DND-41 (cell line): ENCODE measurements at places on chromosomes 7 and 10.

GRCh38 chr7:127080576-127080975, 172.2 kb downstream of the GRM8 start:
- H3K4me1 ChIP-seq = no peaks in the 10 kb centered on the region
- DNase-seq = no peak

- no peak overlapping the region for H3K4me3 ChIP-seq
- H3K27me3 ChIP-seq = no peaks in the 10 kb centered on the region
- H3K27ac ChIP-seq = no peak overlapping the region
- DNase-seq = no peak
- H3K4me1 ChIP-seq = no peaks in the 10 kb centered on the region
- no peaks in the 10 kb centered on the region for H3K36me3 ChIP-seq
These were observed 71.1 kb upstream of the INSYN2A start for GRCh38 chr10:127267442-127267841.

GRCh38 chr7:90495241-90495640, 25.8 kb downstream of the PTTG1IP2 start:
- H3K27me3 ChIP-seq = no peaks in the 10 kb centered on the region
- no peak overlapping the region for H3K4me3 ChIP-seq
- no peaks in the 10 kb centered on the region for H3K4me1 ChIP-seq
- no peak overlapping the region for H3K27ac ChIP-seq

DNA sequence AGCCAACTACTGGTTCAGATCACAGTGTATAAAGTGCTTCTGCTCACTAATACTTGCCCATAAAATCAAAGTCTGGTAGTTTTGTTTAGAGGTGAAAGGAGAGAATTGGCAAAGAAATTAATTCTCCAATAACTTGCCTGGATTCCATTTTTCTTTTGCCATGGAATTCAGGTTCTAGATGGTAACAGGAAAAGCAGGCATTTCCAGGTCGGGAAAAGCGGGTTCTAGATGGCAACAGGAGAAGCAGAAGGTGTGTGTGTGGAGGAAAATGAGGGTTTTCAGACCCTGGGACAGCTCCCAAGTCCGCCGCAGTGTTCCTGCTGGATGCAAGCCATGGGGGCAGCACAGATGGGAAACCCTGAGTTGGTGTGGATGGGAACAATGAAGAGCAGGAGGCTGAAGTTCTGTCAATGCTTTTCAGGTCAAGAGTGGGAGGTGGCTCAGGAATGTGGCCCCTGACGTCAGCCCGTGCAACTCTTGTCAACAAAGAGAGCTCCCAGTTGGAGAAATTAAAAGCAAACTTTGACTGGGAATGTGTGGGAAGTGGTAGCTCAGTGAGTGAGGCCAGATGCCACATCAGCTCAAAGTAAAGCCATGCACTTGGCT, 696.7 kb downstream of the LRMDA start:
- peaks cover 6% of the 10 kb centered on the region for H3K27me3 ChIP-seq
- H3K4me3 ChIP-seq = no peak overlapping the region
- no peak for DNase-seq
- H3K27ac ChIP-seq = no peak overlapping the region
- H3K36me3 ChIP-seq = no peaks in the 10 kb centered on the region

GRCh38 chr7:28455486-28455885, 43.2 kb downstream of the CREB5 start:
- H3K4me1 ChIP-seq = no peaks in the 10 kb centered on the region
- H3K27ac ChIP-seq = no peak overlapping the region
- H3K36me3 ChIP-seq = no peaks in the 10 kb centered on the region
- H3K27me3 ChIP-seq = peaks cover 14% of the 10 kb centered on the region

GRCh38 chr7:39847227-39847626, 102.8 kb upstream of the CDK13 start:
- H3K27ac ChIP-seq = no peak overlapping the region
- H3K4me3 ChIP-seq = no peak overlapping the region
- H3K36me3 ChIP-seq = no peaks in the 10 kb centered on the region
- no peak for DNase-seq
- no peaks in the 10 kb centered on the region for H3K4me1 ChIP-seq

- DNase-seq = no peak
- H3K36me3 ChIP-seq = no peaks in the 10 kb centered on the region; the same call in 1 of the 2 replicates
- H3K4me1 ChIP-seq = peaks cover 43% of the 10 kb centered on the region
- no peak overlapping the region for H3K4me3 ChIP-seq
These were observed 3.6 kb downstream of the R3HCC1L start for GRCh38 chr10:98138031-98138430.

DNA sequence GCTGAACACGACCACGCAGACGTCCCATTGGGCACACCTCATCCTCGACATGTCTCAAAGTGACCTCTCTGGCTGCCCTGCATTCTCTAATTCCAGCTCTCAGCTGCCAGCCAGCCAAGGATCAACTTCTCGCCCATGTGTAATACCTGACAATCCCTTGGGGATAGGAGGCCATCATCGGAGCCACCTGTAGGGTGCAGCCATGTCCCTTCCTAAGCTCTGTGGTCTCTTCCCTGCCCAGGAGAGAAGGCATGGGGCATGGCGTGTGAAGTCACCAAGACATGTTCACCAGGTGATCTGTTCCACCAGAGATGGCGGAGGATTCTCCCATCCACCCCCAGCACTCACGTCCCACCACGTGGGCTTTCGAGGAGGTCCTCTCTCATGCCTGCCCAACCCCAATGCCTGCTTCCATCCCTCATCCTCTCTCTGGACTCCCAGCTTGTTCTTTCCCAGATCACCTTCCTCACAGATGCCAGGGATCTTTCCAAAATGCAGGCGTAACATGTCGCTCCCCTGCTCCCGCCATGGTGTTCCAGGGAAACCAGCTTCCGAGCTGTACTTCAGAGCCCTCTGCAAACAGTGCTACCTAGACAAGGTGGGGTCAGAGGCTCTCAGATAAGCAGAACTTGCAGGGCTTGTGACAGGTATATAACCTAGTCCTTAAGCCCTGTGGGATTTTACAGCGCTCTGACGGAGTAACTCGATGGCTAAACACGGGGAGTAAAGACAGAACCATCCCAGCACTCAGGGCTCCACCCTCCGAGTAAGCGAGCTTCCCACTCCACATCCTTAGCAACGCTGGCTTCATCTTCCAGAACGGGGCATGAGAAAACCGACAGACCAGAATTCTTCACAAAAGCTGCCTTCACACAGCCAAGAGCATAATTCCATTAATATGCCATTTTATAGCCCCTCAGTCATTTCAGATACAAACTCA, 41.1 kb downstream of the BRI3 start:
- H3K27me3 ChIP-seq = no peaks in the 10 kb centered on the region
- H3K27ac ChIP-seq = no peak overlapping the region
- no peak for DNase-seq
- no peaks in the 10 kb centered on the region for H3K36me3 ChIP-seq
- H3K4me3 ChIP-seq = no peak overlapping the region

DNA sequence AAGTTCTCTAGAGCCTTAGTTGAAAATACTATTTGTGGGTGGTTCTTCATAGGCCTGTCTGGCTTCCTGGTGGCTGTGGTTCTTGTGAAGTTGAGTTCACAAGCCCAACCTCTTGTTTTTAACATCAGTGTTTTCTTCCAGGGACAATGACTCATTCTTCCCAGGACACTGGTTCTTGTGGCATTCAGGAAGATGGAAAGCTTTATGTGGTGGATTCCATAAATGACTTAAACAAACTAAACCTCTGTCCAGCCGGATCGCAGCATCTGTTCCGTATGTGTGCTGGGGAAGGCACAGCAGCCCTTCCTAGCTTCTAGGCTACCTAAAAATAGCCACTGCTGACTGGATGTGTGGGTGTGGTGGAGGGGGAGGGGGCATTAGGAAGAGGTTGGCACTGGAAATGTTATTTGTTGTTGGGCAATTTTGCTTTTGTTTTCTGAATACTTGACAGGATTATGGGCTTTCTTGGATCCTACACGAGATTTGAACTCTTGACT, 3.9 kb downstream of the LSMEM1 start:
- H3K4me1 ChIP-seq = no peaks in the 10 kb centered on the region
- H3K27ac ChIP-seq = no peak overlapping the region
- DNase-seq = no peak
- no peak overlapping the region for H3K4me3 ChIP-seq
- peaks cover 12% of the 10 kb centered on the region for H3K36me3 ChIP-seq

DNA sequence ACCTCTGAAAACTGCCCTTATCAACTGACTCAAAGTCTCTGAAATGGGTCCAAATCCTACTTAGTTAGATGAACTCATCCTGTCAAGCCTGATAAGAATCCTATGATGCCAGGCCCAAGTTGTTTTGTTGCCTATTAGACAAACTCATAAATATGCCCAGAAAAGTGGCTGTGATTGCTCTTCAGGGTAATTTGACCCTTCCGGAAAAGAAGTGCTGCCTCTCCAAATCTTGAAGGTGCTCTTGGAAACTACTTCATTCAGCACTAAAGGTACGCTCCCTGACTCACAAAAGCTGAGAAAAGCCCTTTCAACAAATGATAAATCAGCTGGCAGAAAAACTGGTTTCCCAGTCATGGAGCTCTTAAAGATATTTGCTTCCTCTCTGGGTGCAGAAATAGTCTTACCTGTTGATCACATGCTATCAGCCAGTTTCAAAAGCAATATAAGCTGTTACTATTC, 6.7 kb downstream of the IFIT5 start:
- DNase-seq = no peak
- H3K27ac ChIP-seq = no peak overlapping the region
- no peaks in the 10 kb centered on the region for H3K27me3 ChIP-seq
- no peak overlapping the region for H3K4me3 ChIP-seq
- H3K36me3 ChIP-seq = peaks cover 26% of the 10 kb centered on the region; the same call in 1 of the 2 replicates
- H3K4me1 ChIP-seq = peaks cover 33% of the 10 kb centered on the region

GRCh38 chr7:91979590-91979989, 38.9 kb downstream of the AKAP9 start:
- no peak overlapping the region for H3K27ac ChIP-seq
- H3K4me1 ChIP-seq = no peaks in the 10 kb centered on the region
- peaks cover 16% of the 10 kb centered on the region; the same call in 1 of the 2 replicates for H3K36me3 ChIP-seq
- H3K4me3 ChIP-seq = no peak overlapping the region
- no peaks in the 10 kb centered on the region for H3K27me3 ChIP-seq

DNA sequence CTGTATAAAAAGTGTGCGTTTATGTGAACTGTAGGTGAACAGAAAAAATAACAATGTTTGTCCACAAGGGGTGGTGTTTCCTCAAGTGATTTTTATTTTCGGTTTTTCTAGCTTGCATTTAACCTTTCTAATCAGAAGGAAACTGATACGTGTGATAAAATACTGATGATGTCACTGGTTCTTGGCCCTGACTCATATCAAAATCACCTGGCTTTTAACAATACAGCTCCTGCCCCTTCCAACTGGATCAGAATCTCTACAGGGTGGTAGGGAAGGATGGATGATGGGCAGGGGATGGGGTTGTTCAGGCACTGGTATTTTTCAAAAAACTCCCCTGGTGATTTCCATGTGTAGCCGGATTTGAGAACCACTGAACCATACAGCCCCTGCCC, 10.9 kb downstream of the NPFFR1 start:
- H3K4me1 ChIP-seq = no peaks in the 10 kb centered on the region
- H3K27ac ChIP-seq = no peak overlapping the region
- H3K27me3 ChIP-seq = peaks cover 2% of the 10 kb centered on the region
- H3K36me3 ChIP-seq = no peaks in the 10 kb centered on the region

- peaks cover 53% of the 10 kb centered on the region for H3K4me1 ChIP-seq
- H3K27me3 ChIP-seq = no peaks in the 10 kb centered on the region
- DNase-seq = peak; percentile 35
- H3K4me3 ChIP-seq = peak overlapping the region; percentile 86
- H3K27ac ChIP-seq = peak overlapping the region; percentile 85
These were observed 580 bp downstream of the MRPS16 start for GRCh38 chr10:73251683-73252444.

DNA sequence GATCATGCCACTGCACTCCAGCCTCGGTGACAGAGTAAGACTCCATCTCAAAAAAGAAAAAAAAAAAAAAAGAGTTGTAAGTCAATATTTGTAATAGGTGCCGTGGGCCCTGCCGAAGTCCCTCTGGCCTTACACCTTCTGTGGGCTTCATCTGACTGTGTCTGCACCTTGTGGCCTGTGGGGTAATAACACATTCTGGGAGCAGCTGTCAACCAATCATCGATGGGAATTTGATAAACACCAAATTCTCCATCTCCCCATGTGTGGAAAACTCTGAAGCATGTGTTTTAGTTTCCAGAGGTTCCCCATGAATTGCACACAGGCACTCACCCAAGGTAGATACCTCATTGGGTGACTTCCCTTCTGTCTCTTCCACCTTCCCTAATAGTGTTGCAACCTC, 10.8 kb downstream of the ZNF394 start:
- H3K36me3 ChIP-seq = peaks cover 46% of the 10 kb centered on the region
- H3K27me3 ChIP-seq = no peaks in the 10 kb centered on the region
- H3K4me3 ChIP-seq = no peak overlapping the region
- no peak overlapping the region for H3K27ac ChIP-seq
- H3K4me1 ChIP-seq = no peaks in the 10 kb centered on the region

- peaks cover 2% of the 10 kb centered on the region for H3K27me3 ChIP-seq
- H3K27ac ChIP-seq = no peak overlapping the region
- H3K4me1 ChIP-seq = no peaks in the 10 kb centered on the region
- no peak overlapping the region for H3K4me3 ChIP-seq
These were observed 3.1 kb upstream of the EVX1 start for GRCh38 chr7:27239387-27240014.

DNA sequence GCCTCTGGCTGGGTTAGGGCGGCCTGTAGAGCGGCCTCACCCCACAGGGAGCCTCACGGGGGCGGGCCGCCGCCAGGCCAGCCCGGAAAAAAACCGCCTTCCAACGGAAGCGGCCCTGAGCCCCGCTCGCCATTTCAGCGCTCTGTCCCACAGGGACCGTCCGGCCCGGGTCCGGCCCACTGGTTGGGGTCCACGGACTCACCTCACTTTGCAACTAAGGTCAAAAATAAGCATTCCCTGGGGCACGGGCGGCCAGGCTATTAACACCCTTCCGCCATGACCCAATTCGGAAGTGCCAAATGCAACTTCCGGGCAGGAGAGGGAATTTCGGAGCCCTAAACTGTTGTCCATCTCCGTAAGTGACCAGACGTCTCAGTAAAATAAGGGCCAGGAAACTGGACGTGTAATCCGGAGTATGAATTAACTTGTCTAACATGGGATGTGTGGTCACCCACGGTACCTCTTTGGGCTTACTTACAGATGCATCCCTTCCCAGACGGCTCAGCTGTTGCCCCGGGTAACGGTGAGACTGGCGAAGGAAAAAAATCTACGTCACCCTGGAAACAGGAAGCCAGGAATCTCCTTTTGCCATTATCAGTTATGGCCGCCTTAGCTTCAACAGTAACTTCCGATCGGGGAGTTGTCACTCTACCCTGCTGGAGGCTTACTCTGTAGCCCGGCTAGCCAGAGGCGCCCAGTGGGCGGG, at the start of gene BBIP1:
Gene BBIP1 (minus strand): TSS at position 538 of the 706 bp plus-strand sequence. CDS start 1,023 bp downstream, outside the sequence.
- H3K27me3 ChIP-seq = no peaks in the 10 kb centered on the region
- peaks cover 29% of the 10 kb centered on the region for H3K4me1 ChIP-seq
- peak within 1 kb of the TSS; percentile 74 for H3K4me3 ChIP-seq
